ENCODE measurements at places on chromosomes 1 and 21.

DNA sequence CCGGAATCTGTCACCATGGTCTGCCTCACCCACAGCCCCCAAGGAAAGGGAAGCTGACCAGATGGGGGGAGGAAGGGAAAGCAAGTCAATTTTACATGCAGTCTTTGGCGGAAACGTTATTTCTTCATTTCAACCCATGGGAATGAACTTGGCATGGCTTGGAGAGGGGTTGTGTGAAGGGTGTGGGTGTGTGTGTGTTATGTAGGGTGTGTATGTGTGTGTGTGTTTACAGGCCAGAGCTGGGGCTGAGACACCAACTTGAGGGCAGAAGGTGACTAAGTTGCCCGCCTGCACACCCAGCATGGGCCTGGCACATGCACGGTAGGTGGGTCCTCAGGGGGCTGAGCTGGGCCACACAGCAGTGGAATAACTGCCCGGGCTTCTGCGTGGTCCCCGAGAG lies 65.2 kb downstream of the MRPL37 start:
- no peak for DNase-seq

GRCh38 chr1:87673309-87673708 lies 344.6 kb downstream of the LMO4 start:
- no peak for DNase-seq

GRCh38 chr1:228090613-228091081 lies 8.1 kb downstream of the ARF1 start:
- no peak for DNase-seq

GRCh38 chr1:22804406-22804805 lies 93.8 kb downstream of the EPHB2 start:
- no peak for DNase-seq

- no peak for DNase-seq
These were observed 14.2 kb upstream of the PCBP3 start for GRCh38 chr21:45629046-45629981.

GRCh38 chr1:151137789-151138188 lies 8.6 kb downstream of the SEMA6C start:
- DNase-seq, result no peak

- no peak for DNase-seq
These were observed 24.0 kb upstream of the ELOA start for GRCh38 chr1:23719162-23719820.

DNA sequence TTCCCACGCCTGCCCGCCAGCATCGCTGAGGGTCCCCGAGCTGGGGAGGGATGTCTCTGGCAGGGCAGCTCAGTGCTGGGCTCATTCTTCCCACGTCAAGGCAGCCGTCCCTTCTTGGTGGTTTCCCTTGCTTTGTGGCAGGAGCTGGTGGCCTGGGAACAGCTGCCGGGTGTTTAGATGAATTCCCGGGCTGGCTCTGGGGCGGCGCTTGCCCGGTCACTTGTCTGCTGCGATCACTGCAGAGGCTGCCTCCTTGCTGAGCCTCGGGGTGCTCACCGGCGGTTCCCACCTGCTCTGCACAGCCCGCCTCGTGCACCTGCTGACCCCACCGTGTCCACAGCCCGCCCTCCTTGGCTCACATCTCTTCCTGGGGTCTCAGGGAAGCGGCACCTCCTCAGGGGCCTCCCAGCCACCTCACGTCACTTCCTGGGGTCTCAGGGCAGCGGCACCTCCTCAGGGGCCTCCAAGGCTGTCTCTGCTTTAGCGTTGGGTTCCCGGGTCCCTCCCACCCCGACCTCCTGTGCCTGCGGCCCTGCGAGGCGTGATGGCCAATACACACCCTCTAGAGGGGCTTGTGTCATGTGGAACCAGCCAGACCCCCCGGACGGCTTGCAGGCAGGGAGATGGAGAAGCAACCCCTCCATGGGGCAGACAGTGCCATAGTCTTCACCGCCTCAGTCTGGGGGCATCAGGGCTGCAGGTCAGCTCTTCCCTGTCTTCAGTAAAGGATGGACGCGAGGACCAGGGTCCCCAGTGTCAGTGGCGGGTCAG lies 13.5 kb downstream of the COL18A1 start:
- no peak for DNase-seq

GRCh38 chr1:225886159-225887029 lies 2.6 kb downstream of the LEFTY1 start:
- no peak for DNase-seq

DNA sequence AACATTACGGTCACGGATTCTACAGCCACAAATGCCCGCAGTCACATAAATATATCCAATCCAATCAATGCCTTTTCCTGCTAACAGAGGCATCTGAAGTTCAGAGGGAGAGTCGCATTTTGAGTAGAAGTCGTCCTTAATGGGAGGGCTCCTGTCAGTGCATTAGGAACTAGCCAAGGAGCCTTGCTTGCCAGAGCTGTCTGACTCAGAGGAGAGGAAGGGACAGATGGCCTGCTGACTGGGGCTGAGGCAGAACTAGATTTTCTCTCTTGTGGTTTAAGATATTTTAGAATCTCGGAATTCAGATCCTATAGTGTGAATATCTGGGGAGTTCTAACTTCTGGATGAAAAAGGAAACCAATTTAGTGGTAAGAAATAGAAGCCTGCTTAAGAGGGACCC lies 10.6 kb downstream of the XKR8 start:
- no peak for DNase-seq

DNA sequence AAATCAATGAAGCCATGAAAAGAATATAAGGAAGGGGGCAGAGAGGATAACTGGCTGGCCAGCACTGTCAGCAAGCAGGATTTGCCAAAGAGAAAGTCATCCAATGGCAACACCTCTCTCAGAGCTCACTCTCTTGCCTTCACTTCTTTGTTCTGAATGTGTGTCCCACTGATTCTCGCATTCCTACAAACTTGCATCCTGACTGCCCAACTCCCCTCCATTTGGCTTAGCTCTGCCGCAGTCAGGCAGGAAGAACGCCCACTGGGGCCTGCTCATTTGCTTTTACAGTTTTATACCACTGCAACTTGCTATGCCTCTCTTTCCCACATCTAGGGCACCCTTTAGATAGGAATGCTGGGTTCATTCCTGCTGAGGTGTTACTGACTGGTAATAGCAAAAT lies 364.2 kb upstream of the ST6GALNAC5 start:
- no peak for DNase-seq

DNA sequence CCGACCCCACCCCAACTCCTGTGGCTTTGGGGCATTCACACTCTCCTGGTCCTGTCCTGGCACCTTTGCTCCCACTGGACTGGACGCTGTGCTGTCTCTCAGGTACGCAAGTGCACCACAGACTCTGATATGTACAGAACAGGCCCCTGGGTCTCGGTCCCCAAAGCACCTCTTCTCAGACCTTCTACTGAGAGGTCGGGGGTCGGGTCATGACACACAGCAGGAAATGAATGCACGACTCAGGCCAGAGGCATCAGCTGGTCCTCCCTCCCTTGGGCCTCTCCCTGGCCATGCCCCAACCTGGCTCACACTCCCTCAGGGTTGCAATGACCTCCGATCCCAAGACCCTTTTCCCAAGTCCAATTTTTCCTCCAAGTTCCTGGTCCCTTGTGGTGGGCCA lies 1.8 kb upstream of the KRTAP10-12 start:
- DNase-seq, result no peak

GRCh38 chr21:38957575-38958322 lies 152.0 kb downstream of the ETS2 start:
- DNase-seq, result no peak

DNA sequence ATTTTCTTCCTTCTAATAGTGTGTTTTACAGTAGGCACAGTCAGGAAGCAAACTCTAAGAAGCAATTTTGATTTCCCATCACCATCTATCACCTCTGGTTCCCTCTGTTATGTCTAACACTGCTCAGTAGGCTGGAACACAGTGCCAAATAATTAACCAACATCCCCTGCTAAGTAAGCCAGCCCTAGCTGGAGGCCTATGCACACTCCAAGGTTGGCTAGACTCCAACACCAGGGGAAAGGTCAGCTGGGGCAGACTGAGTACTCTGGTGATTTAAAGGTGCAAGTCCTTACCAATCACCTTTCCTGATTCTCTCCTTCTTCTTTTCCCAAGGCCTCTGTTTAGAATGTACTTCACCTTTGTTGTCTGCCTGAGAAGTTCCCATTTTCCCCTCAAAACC lies 46.5 kb upstream of the BEND5 start:
- DNase-seq, result no peak

DNA sequence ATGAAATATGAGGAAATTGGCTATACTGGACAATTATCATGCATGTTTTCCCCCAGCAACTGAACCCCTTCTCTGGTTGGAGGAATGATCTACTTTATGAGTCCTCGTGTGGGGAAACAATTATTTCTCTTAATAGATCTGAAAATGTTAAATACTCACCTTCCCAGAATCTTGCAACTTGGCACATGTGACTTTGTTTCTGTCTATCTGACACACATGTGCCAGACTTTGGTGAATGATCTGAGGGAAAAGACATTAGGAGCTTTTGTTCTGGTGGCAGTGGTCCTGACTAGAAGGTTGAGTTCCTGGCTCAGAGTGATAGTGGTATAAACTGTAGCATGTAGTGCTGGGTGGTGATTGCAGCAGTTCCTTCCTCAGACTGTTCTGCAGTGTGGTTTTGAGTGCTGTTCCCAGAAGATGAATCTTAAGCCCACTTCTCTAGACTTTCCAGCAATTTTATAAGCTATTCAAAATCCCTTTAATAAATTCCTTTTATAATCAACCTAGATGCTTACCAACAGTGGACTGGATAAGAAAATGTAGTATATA lies 59.3 kb upstream of the B3GALNT2 start:
- no peak for DNase-seq

DNA sequence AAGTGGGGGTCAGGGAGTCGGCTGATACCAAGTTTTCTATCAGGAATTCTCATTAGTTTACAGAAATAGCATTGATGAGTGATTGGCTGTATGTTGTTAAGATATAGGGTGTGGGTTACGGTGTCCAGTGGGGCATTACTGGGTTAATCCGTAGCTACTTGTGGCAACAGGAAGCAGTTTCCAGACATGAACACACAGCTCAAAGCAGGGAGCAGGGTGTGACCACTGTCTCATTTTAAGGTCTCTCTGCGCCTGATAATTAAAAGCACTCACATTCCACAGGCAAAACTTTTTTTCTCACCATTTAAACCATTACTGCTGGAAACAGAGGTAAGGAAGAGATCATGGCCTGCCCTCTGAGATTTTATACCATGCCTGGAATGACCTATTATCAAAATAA lies 114.9 kb downstream of the SIK1 start:
- DNase-seq, result no peak

DNA sequence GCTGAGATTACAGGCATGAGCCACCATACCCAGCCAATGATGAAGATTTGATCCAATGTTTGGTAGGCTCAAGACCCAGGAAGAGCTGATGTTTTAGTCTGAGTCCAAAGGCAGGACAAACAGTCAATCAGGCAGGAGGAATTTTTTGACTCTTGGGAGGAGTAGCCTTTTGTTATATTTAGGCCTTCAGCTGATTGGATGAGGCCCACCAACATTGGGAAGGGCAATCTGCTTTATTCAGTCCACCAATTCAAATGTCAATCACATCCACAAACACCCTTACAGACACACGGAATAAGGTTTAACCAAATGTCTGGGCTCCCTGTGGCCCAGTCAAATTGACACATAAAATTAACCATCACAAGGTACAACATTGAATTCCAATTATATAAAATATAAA lies 61.9 kb upstream of the COX20 start:
- DNase-seq, result no peak

GRCh38 chr1:66276218-66276617 lies 257.7 kb upstream of the SGIP1 start:
- DNase-seq, result no peak

GRCh38 chr1:87549738-87550137 lies 221.1 kb downstream of the LMO4 start:
- DNase-seq, result no peak

GRCh38 chr1:244318512-244318911 lies 133.2 kb downstream of the ADSS2 start:
- no peak for DNase-seq

- no peak for DNase-seq
These were observed 6.2 kb downstream of the CCDC17 start for GRCh38 chr1:45617618-45618017.
